ENCODE measurements at places on chromosomes 12 and 14. TPM values are rescaled to one million over a fixed set of nuclear protein-coding genes. Genes with fewer than 3 reads are reported as not detected.

DNA sequence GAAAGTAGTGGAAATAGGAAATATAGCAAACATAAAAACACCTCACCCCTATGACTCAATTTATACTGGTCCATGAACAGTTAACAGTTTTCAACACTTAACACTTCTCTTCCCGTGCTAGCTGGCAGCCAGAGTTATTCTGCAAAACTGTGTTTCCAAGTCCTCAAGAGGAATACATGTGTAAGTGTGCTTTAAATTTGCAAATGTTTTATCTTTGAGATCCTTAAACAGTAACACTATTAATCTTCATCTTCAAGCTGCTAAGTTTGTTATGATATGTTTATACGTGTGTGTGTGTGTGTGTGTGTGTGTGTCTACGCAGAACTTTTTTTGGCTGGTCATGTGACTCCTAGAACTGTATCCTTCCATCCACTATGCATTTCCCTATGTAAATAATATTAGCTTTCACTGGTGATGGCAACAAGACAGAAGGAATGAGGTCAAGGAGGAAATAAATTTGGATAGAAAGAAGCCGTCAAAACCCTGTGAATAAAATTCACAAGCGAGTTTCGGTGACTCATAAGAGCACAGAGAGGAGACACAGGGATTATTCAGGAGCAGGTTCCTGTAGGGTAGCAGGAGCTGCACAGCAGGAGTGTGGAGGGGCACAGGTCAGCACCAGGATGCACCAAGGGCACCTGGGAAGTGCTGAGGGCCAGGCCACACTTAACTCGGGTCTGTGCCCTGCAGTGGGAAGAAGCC, 105.9 kb upstream of the ETV6 start:
- no peak for DNase-seq

SLC17A8 gene
- total RNA-seq = not detected

DNA sequence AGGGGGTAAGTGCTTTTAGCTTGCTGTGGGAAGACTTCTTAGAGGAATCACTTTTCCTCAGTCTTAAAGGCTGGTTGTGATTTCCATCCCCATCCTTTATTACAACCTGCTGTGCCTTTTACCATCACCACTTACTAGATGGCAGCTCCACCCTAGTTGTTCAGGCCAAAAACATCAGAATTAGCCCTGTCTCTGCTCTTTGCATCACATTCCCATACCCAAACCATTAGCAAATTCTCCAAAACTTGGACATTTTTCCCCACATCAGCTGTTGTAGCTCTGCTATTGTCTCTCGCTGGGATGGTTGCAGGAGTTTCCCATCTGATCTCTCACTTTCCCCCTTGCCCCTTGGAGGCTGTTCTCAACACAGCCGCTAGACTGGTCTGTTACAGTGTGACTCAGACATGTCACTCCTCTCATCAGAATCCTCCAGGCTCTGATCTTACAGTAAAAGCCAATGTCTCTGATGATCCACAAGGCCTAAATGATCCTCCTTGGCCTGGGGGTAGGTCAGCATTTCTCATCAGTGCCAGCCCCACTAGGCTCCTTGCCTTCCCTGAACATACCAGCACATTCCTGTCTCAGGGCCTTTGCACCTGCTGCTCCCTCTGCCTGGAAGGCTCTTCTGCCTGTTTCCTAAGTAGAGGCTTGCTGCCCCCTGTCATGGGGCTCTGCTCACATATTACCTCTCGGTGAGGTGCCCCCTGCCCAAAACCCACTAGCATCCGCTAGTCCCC, 102.5 kb downstream of the BEGAIN start:
- DNase-seq = no peak

HOXC12 gene
- 5.1 TPM for total RNA-seq

FAM186B gene
- total RNA-seq = 0.13 TPM

ZNF839 gene
- 10.8 TPM for total RNA-seq

- DNase-seq = no peak
Measured at GRCh38 chr14:22885975-22886374, 3.0 kb downstream of the REM2 start.

CRIP1 gene
- 1,056 TPM for total RNA-seq

PCED1B gene
- total RNA-seq = 0.82 TPM

- no peak for DNase-seq
Measured at GRCh38 chr14:28785096-28785952, 18.7 kb downstream of the FOXG1 start.

STYK1 gene
- total RNA-seq = 0.85 TPM

- no peak for DNase-seq
Measured at GRCh38 chr12:30178916-30179315, 395.2 kb upstream of the TMTC1 start.

DNA sequence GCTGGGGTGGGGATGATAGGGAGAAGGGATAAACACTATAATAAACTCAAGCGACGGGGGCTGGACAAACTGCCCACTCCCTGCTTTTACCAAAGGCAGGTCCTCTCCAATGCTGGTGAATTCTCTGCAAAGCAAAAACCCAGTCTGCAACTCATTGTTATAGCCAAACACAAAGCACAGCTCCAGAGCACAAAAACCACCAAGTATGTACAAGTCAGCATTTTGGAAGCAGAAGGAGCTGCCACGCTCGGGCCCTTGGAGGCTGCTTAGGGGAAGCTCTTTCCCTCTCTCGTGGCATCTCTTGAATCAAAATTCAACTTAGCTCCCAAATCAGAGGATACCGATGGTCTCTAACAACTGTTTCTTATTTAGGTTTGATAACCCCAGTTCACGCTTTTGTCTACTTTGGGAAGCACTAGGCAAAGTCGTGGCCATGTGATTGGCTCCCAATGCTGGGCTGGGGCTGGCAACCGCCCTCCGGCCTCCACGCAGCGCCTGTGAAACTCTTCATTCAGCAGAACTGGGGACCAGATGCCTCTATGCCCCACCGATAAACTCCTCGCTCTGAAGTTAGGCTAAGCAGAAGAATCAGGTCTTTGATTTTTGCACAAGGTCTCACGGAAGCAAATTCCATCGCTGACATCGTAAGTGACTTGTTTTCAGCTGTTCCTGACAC, 158.5 kb upstream of the FOXN3 start:
- no peak for DNase-seq

DNA sequence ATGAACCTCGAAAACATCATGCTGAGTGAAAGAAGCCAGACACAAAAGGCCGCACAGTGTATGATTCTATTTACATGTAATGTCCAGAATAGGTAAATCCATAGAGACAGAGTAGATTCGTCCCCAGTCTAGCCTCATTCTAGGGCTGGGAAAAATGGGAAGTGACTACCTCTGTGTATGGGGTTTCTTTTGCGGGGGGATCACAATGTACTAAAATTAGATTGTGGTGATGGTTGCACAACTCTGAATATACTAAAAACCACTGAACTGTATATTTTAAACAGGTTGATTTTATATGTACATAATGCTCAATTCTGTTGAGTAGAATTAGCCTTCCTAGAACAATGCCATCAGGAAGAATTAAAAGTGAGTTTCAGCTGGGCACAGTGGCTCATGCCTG, 6.3 kb upstream of the RILPL2 start:
- DNase-seq = no peak

- no peak for DNase-seq
Measured at GRCh38 chr12:20507711-20508110, 139.4 kb downstream of the PDE3A start.

NUMB gene
- total RNA-seq = 51.5 TPM

DNA sequence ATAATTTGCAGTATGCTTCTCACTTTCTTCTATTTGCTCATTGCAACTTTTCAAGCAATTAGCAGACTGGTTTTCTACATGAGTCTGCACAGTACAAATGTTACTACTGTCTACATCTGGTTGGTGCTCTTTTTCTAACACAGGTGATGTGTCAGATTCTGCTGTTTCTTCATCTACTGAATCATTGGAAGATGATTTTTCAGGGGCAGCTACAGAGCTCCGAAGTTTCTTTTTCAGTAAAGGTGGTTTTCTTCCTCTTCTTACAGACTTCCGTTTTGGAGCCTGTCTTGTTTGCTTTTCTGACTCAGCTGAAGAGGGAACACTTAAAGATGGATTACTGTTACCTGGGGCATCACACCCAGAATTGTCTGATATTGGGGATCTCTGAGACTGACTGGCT, 62.1 kb downstream of the SCAF11 start:
- no peak for DNase-seq

KRT75 gene
- total RNA-seq = 0.15 TPM

GRCh38 chr14:68506645-68507419, 286.0 kb downstream of the ZFP36L1 start:
- no peak for DNase-seq

GRCh38 chr12:50894241-50894640, 51.5 kb downstream of the TMPRSS12 start:
- DNase-seq = no peak

DNA sequence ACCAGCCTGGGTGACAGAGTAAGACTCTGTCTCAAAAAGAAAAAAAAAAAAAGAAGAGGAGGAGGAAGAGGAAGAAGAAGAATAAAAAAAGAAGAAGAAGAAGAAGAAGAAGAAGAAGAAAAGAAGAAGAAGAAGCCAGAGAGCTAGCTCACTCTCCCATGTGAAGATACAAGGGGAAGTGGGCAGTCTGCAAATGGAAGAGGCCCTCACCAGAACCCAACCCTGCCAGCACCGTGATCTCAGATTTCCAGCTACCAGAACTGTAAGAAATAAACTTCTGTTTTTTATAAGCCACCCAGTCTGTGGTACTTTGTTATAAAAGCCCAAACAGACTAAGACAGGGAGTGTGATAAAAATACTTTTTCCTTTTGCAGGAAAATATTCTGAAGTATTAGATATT, 130.7 kb downstream of the ETNK1 start:
- no peak for DNase-seq

DNA sequence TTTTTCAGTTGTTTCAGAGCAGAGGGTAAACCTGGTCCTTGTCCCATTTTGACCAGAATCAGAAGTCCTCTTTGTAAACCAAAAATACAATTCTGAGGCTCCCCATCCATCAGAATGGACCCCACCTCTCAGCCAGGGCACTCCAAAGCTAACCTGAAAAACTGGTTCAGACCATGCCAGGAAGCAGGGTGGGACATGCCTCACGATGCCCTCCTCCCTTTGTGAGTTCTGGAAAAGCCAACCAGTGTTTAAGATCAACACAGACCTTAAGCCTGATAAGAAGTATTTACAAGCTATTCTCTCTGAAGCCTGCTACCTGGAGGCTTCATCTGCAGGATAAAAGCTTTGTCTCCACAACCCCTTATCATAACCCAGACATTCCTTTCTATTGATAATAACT, 35.4 kb downstream of the TNFAIP2 start:
- DNase-seq = no peak

GRCh38 chr12:85804663-85805062, 31.5 kb downstream of the RASSF9 start:
- no peak for DNase-seq

CPNE8 gene
- total RNA-seq = 23.6 TPM

GRCh38 chr12:68794653-68795251, 13.2 kb upstream of the MDM2 start:
- DNase-seq = no peak

DNA sequence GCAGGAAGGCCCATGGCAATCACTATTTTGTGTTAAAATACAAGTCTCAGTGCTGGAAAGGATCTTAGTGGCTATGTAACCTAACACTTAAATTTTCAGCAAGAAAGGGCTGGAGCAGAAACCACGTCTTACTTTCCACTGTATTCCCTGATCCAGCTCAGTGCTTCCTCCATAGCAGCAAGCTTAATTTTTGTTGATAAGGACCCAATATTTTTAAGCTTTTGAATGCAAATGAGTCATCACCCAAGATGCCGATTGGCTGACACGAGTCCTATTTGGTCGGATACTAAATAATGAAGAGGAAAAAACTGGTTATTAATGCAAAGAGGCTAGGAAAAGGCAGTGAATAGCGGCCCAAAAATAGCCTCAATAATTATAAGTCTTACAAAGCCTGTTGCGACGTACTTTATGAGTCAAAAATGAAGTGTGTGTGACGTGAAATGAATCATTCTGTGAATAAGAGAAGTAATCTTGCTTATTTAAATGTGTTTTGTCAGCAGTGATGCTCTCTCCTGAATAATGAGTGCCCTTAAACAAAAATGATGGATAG, 46.9 kb upstream of the IGF1 start:
- no peak for DNase-seq

GRCh38 chr12:87793131-87793530, 236.1 kb downstream of the C12orf50 start:
- DNase-seq = no peak

DNA sequence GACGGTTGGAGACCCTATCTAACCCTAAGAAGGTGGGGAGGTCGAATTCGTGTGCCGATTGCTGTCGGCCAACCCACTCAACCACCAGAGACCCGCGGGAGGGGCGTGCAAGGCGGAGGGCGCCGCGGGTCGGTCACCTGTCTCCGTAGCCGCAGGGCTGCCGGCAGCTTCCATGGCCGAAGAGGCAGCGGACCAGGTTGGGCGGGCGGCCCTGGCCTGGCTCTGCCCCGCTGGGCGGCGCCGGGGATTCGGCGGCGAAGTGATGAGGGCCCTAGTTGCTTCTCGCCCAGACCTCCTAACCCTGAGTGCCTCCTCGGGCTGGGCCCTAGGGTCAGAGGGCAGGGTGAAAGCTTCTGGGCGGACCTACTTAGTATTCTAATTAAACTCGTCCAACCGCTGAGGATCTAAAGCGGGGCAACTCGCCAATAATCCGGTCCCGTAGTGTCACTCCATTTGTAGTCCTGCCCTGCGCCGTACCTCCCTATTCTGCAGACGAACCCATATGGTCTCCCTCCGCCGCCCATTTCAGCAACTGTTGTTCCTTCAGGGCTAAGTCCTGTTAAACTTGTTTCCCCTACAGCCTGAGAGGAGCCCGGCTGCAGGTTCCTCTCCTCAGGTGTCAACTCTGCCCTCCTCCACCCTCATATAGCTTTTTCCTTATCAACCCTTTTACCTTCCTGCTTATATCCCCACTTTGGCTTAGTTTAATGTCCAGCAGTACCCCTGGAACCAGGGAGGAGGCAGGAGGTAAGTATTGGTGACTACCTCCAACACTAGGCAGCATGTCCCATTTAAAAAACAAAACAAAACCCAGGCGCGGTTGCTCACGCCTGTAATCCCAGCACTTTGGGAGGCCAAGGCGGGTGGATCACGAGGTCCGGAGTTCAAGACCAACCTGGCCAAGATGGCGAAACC, at the start of gene PYM1:
Gene PYM1, minus strand, starts transcription at position 307 of the 915 bp plus-strand sequence. Its CDS starts 133 bp downstream, at position 174.
- peak; percentile 59 for DNase-seq

MBIP gene
- total RNA-seq = 9.8 TPM

UNC79 gene
- total RNA-seq = 0.05 TPM

KRT71 gene
- total RNA-seq = not detected

DNA sequence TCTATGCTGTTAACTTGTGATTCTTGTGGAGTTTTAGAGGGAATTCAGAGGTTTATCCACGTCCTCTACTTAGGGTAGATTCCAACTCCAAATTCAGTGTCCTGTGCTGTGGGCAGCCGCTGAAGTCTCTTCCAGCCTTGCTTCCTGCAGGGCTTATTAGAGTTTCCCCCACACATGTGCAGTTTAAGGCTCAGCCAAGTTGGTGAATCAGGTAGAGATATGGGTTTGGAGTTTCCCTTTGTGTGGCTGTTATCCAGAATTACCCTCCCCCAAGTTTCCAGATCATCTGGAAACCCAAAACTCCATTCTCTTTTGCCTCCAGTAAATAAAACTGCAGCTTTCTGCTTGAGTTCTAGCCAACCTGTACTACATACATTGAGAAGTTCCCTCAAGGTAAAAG, 853.7 kb downstream of the GALC start:
- no peak for DNase-seq

GRCh38 chr12:52415870-52416750, 10.0 kb upstream of the KRT82 start:
- DNase-seq = no peak

- no peak for DNase-seq
Measured at GRCh38 chr14:49134940-49135339, 451.2 kb downstream of the RPS29 start.

ADGRD1 gene
- 0.21 TPM for total RNA-seq
